ENCODE measurements at places on chromosomes 2 and 18. TPM values are rescaled to one million over a fixed set of nuclear protein-coding genes. Genes with fewer than 3 reads are reported as not detected.

GRCh38 chr18:63107171-63107845 lies 212.3 kb downstream of the BCL2 start:
- DNase-seq: no peak

DDX18 gene
- total RNA-seq: 42.4 TPM

GRCh38 chr2:222424729-222425671 lies 657 bp downstream of the SGPP2 start:
- DNase-seq: peak; percentile 56

IL37 gene
- 0.82 TPM for total RNA-seq

PLEKHH2 gene
- 2.6 TPM for total RNA-seq

GRCh38 chr2:109079590-109079989 lies 49.4 kb upstream of the SH3RF3 start:
- no peak for DNase-seq

DNA sequence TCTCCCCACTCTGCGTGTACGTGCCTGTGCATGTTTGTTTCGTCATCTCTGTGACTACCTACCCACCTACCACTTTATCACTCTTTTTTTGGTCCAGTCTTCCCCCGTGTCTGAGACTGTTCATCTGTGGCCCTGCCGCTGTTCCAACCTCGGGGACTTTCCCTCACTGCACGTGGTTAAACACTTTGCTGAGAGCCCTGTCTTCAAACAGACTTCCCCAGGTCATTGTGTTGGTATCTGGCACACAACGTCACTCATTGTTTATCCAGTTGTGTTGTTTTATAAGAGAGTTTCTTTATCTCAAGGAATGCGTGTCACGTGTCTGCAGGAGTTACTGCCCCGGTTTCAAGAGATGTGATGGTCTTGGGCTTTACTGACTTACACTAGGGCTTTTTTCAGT lies 262.0 kb upstream of the RASGRP3 start:
- no peak for DNase-seq

DNA sequence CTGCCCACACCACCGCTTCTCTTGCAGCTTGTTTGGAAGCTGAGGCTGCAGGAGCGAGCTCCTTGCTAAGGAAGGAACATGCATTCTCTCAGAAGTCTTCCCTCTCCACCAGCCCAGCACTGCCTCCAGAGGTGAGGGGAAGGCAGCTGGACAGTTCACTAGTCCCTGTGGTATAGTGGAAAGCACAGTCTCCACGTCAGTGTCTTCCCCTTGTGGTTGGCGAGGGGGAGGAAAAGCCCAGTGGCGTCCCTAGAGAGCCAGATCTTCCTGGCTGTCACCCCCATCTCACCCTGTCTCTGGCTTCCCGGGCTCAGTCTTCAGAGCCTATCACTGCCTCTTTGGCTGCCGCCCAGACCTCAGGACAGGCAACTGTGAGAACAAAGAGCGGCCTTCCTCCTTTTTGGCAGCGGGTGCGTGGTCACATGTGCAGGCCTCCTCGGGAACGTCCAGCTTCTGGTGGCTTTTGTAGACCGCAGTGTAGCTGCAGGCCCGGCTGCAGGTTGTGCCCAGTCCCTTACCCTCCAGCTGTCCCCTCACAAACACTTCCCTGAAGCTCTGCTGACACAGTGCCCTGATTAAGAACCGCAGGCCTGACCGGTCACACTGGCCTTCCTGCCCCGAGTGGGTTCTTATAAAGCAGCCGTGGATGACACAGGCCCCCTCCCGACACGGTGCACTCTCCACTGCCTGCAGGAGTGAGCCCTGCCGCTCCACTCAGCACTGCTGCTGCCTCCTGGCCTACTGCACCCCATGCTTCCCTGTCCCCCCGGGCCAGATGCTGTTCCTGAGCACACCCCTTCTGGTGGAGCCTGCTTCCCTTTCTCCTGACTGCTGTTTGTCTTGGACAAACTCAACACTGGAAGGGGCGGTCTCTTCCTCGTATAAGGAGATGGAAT lies 90.9 kb downstream of the RNF144A start:
- peak; percentile 65 for DNase-seq

NPPC gene
- 2.7 TPM for total RNA-seq

DNA sequence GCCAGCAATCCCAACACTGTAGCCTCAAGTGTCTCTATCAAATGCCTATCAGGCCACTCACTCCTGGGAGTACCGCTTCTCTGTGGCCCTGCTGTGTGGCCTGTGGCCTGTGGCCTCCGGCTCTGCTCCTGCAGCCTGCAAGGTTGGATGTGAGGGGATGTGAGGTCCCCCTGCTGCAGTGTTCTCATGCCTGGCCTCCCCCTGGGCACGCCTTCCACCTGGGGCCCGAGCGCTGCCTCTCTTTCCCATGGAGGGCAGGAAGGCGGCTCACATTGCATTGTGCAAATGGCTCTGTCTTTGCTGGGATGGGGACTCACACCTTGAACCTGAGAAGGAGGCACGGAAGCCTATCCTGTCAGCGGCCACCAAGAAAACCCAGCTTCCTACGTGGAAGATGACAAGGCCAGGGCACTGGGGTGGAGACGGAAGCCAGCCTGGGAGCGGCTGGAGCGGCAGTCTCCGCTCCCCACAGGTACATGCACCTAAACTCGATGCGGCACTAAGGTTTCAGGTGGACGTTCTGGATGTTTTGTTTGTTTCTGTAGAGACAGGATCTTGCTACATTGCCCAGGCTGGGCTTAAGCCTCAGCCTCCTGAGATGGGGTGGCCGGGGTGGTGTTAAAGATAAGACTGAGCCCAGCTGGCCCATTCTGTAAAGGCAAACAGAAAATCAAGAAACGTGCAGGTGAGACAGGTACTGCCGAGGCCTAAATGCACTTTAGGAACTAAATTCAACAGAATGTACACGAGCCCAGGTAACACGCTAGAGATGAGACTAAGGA lies 140.1 kb downstream of the HDAC4 start:
- DNase-seq: no peak

GRCh38 chr18:58512648-58513588 lies 116.0 kb downstream of the ALPK2 start:
- DNase-seq: no peak

GRCh38 chr2:106759966-106760365 lies 126.0 kb downstream of the ST6GAL2 start:
- DNase-seq: no peak

GRCh38 chr2:15018814-15019213 lies 386.3 kb downstream of the LRATD1 start:
- DNase-seq: no peak

DNA sequence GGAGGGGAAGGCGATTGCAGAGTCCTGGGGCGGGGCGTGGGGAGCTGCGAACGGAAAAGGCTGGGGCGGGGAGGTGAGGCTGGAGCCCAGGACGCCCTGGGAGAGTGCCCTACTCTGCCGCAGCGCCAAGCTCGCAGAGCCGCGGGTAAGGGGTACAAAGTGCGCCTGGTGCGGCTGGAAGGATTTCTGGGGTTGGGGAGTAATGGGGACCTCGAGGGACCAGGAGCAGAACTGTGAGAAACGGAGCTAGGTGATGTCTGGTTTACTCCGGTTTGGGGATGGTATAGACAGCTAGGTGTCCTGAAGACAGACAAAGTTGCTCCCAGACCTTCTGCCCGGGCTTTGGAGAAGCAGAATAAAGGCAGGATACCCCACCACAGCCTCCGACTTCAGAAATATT lies 718 bp upstream of the NXPH2 start:
- no peak for DNase-seq

STPG4 gene
- not detected for total RNA-seq

DNA sequence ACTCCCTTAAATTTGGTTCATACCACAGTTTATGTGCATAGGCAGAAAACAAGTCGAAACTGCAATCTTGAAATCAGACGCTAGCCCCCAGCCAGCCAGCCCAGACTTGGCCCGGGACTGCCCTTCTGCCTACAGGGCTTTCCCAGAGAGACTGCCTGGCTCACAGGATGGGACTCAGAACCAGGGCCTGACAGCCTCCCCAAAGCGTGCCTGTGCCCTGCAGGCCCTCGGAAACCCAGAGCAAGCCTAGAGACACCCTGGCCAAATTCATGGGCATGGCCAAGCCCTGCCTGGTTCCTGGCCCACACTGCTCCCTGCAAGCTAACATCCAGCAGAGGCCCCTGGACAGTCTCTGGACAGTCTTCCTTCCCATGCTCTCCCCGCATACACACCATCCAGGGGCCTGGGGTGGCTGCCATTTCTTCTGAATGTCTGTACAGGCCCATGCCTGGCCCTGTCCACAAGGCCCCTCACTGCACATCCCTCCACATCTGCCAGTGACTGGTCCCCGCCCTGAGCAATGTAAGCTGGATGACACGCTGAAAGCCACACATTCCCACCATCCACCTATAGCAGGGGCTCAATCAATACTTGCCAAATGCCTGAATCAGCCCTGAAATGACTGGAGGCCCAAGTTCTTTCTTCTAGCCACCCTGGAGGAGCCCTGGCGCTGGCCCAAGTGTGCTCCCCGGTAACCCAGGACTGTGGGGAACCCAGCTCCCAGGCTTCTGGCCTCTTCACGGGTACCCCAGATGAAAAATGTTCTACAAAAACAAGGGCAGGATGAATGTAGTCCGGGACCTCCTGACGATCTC lies 73.1 kb downstream of the HDAC4 start:
- no peak for DNase-seq

DSG2 gene
- total RNA-seq: 341 TPM

- no peak for DNase-seq
These were observed 44.7 kb downstream of the TANC1 start for GRCh38 chr2:159013103-159013502.

- DNase-seq: no peak
These were observed 209.2 kb downstream of the GBX2 start for GRCh38 chr2:235958931-235959410.

REEP1 gene
- total RNA-seq: 6.1 TPM

DNA sequence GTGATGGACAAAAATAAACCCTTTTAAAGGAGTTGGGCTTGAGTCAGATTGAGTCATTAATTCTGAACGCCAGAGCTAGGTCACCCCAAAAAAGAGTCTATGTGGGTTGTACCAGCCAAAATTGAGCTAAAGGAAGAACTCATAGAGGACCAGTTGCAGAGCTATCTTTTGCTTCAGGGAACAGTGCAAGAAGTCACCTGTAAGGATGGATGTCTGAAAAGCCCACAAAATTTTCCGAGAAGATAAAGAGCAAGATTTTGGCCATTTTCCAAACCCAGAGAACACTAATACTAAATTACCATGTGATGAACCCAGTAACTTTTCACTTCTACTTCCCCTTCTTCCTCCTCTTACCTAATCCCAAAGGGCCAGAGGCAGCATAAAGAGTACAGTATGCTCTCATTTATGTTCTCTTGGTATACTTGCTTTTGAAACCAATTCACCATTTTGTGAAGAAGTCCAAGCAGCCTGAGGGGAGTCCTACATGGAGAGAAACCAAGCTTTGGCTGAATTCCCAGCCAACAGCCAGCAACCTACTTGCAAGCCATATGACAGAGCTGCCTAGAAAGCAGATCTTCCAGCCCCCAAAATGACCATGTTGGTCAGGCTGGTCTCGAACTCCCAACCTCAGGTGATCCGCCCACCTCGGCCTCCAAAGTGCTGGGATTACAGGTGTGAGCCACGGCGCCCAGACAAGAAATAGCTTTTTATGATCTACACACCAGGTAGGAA lies 551.7 kb downstream of the SATB2 start:
- DNase-seq: no peak

GRCh38 chr2:71609958-71610357 lies 156.6 kb downstream of the DYSF start:
- DNase-seq: no peak

- no peak for DNase-seq
These were observed 2.0 kb upstream of the ZNF516 start for GRCh38 chr18:76497021-76497420.

MYO3B gene
- total RNA-seq: 0.06 TPM

SP5 gene
- 4.8 TPM for total RNA-seq

RANBP2 gene
- 81.0 TPM for total RNA-seq

PLA2R1 gene
- total RNA-seq: 8.0 TPM

CYTIP gene
- total RNA-seq: 4.7 TPM

NGEF gene
- 20.1 TPM for total RNA-seq

RAB6C gene
- total RNA-seq: not detected

DNA sequence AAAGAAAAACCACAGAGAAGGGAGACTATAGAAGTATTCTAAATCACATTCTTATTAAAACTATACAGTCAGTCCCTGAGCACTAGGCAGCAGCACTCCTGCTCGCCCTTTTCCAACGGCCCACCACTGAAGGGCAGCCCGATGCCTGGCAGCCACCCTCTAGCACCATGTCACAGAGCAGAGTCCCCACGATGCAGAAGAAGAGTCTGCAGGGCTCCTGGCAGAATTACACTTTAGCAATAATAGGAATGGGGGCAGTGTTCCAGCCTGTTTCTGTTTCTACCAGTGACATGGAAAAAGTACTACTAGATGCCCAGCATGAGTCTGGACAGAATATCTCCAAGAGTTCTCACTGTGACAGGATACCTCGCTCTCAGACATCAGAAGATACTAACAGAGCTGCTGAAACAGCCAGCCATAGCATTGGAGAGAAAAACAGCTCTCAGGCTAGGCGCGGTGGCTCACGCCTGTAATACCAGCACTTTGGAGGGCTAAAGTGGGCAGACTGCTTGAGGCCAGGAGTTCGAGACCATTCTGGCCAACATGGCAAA lies 87.6 kb downstream of the C2orf74 start:
- no peak for DNase-seq

DNA sequence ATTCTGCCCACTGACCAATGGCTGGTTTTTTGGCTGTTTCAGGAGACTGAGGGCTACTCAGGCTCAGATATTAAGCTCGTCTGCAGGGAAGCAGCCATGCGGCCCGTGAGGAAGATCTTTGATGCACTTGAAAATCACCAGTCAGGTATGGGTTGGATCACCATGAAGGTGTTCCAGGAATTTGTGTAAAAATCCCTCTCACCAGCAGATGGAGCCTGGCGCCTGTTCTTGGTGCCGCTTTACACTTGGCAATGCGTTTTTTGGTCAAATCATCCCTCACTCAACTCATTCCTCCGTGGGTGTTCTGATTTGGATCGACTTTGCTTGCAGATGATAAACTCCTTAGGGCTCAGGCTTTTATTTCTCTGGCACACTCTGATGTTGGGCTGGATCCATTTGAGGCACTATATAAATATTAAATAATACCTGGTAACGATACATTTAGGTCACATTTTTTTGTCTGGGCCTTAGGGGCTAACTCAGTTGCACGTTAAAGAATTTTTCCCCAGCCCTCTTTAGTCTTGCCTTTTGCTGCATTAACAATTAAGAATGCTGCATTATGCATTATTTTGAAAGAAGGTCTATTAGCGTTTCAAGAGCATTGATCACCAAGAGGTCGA lies 50.0 kb downstream of the HDHD2 start:
- no peak for DNase-seq

TIMM21 gene
- total RNA-seq: 46.1 TPM

GCKR gene
- total RNA-seq: not detected

SMYD1 gene
- 1.0 TPM for total RNA-seq

HNMT gene
- total RNA-seq: 42.6 TPM

IL1R1 gene
- total RNA-seq: 17.8 TPM

DNA sequence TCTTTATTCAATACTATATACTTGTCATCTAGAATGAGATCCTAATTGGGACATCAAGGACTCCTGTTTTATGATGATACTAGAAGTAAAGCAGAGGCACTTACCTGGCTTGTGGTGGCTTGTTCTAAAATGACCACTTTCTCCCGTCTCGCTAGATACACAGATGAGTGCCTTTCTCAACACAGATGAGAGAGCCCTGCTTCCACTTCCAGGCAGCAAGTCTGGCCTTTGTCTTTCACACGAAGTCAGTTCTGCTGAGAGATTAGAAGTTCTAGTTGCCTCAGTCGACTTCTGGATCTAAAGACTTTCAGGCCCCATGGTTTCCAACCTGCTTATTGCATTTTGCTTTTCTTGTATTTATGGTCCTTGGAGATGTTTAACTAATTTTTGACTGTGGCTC lies 70.3 kb downstream of the PPP1R1C start:
- no peak for DNase-seq

GRCh38 chr2:33804155-33804554 lies 205.1 kb upstream of the FAM98A start:
- no peak for DNase-seq

GRCh38 chr2:186349508-186349907 lies 136.6 kb upstream of the ZC3H15 start:
- no peak for DNase-seq

MALL gene
- 672 TPM for total RNA-seq
